Stimulated activated naive CD4-positive, alpha-beta T cell treated with Interleukin-2 at 50 U/mL for 16 hours (primary cell): ENCODE measurements at places on chromosomes 1 and 21.

- no peak for DNase-seq
These were observed 11.0 kb upstream of the PGD start for GRCh38 chr1:10387677-10388386.

DNA sequence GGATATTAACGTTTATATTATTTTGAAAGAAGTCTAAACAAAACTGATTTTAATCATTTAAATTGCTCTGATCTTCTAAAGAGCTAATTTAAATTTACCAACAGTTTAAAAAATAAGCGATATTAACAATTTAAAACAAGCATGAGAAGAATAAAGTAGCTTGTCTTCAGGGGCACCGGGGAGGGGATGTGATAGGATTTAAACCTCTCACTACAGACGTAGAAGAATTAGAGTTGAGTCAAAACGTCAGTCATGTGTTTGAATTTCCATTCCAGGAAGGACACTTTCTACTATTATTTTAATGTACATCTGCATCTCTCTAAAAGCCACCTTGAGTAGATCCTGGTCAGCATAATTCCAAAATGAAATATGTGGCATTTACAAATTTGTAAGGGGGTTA is 58.2 kb upstream of the TPTE start:
- no peak for DNase-seq

DNA sequence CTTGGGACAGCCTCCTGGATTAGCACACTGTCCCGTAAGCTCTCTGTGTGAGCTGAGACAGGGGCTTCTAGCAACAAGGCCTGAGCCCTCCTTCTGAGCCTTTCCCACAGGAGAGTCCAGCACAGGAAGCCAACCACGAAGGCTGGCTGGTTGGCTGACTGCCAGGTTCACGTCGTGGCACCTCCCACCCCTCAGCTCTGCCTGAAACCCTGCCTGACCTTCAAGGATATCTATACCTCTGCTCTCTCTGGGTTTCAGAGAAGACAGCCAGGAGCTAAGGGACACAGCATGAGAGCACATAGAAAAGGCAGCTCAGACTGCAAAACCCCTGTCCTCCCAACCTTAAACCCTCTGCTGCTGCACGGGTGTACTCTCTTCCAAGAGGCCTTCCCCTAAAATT is 13.9 kb downstream of the DLGAP3 start:
- DNase-seq, result no peak

DNA sequence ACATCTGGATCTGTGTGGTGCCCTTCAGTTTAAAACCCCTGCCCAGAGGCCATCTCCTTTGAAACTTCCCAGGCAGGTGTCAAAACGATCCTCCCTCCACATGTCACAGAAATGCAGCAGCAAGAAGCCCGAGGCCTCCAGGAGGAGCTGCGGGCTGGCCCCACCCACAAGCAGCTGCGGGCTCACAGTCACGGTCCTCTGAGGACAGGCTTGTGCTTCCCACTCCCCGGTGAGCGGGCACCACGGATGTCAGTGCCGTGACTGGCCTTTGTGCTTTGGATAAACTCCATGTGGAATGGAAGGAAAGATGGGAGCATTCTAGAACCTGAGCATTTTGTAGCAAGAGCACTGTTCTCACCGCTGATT is 65.8 kb downstream of the SIK1 start:
- no peak for DNase-seq

DNA sequence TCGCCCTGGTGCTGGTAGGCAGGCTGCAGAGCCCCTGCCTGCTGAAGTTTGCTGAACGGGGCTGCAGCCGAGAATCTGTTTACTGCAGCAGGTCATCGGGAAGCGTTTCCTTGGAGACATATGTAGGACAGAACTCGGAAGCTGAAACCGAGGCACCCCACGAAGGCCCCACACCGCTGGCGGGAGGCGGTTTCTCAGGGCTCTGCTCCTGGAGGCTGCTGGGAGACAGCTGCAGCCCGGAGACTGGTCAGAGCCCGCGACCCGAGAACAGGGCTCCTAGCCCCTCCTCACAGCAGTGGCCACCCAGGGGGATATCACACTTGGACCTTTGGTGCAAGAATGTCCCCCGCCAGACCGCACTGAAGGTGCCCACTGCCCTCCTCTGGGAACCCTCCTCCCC is 12.7 kb upstream of the PLCH2 start:
- DNase-seq, result no peak

- DNase-seq, result no peak
These were observed 253.1 kb upstream of the FGGY start for GRCh38 chr1:59043796-59044195.

GRCh38 chr21:45301521-45302081 is 13.9 kb upstream of the POFUT2 start:
- DNase-seq, result no peak

GRCh38 chr1:5611431-5611830 is 380.8 kb downstream of the NPHP4 start:
- no peak for DNase-seq

GRCh38 chr21:27060190-27060589 is 93.3 kb upstream of the ADAMTS5 start:
- no peak for DNase-seq

DNA sequence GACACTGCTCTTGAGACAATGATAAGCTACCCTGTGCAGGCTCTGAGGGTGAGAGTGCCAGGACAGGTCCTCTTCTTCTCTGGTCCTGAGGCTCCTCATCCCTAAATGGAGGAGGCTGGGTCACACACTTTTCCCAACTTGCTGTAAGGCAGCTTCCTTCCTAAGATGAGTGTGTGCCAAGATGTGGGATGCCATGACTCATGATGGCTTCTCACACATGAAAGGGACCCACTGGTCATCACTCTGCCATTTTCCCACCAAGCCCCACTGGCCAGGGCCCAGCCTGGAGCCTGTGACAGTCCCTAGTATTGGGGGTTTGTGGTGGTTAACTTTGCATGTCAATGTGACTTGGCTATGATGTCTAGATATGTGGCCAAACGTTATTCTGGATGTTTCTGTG is 54.4 kb downstream of the CNIH3 start:
- no peak for DNase-seq

- no peak for DNase-seq
These were observed 28.5 kb downstream of the RAB7B start for GRCh38 chr1:205974712-205975111.

GRCh38 chr1:94858276-94858675 is 38.1 kb downstream of the SLC44A3 start:
- no peak for DNase-seq

DNA sequence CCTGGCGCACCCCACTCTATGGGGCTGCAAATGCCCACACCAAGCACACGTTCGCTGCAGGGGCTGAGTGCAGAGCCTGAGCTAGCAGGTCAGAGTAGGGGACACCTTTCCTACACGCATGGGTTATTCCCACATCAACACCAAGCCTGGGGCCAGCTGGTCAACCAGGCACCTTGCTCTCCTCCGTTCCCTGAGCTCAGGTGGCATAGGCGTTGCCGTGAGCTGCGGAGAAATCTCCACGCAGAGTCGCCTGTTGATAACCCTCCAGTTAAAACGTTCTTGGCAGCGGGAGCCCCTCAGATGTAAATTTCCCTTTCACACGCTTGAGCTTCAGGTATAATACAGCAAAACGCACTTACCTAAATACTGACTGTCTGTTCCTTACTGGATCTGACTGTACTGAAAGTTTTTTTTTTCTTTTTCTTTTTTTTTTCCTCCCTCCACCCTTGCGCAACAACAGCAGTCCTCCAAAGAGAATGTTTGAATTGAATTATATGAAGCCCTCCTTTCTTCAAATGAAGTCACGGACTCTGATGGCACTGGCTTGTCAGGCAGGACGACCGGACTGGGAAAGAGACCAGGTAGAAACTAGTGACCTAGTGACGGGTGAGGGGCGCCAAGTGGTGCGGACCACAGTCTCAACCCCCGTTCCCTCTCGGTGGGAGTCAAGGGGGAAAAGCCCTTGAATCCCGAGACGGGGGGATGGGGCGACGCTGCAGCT is 2.1 kb downstream of the BRINP3 start:
- DNase-seq, result no peak

GRCh38 chr1:2506901-2507565 is 19.4 kb downstream of the PANK4 start:
- DNase-seq, result no peak

DNA sequence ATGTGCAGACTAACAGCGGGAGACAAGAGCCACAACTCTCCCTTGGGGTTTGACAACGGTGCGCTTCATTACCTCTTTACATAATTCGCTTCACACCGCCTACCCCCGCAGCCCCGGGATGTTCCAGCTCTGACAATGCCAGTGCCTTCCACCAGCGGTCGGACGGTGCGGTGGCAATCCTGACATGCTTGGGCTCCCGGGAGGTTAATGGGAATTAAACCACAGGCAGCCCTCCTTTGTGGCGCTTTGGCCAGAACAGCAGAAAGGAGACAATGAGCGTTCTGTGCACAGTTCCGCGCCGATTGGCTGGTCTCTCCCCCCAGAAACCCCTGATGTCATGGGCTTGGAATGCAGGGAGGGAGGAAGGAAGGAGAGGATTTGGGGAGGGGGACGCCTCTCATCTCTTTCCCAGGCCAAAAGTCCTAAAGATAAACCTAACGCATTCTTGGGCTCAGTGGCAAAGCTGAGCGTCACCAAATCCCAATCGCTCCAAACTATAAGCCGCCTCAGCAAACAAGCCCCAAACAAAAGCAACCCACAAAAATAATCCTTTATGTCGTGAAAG is 1.3 kb downstream of the CNN3 start:
- no peak for DNase-seq

DNA sequence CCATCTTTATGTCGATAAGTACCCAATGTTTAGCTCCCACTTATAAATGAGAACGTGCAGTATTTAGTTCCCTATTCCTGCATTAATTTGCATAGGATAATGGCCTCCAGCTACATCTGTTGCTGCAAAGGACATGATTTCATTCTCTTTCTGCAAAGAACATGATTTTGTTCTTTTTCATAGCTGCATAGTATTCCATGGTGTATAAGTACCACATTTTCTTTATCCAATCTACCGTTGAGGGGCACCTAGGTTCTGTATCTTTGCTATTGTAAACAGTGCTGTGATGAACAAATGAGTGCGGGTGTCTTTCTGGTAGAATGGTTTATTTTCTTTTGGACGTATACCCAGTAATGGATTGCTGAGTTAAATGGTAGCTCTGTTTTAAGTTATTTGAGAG is 63.0 kb downstream of the HLX start:
- DNase-seq, result no peak
